Upper lobe of right lung (tissue), 1 donor: ENCODE measurements at places on chromosomes 6 and 20.

DNA sequence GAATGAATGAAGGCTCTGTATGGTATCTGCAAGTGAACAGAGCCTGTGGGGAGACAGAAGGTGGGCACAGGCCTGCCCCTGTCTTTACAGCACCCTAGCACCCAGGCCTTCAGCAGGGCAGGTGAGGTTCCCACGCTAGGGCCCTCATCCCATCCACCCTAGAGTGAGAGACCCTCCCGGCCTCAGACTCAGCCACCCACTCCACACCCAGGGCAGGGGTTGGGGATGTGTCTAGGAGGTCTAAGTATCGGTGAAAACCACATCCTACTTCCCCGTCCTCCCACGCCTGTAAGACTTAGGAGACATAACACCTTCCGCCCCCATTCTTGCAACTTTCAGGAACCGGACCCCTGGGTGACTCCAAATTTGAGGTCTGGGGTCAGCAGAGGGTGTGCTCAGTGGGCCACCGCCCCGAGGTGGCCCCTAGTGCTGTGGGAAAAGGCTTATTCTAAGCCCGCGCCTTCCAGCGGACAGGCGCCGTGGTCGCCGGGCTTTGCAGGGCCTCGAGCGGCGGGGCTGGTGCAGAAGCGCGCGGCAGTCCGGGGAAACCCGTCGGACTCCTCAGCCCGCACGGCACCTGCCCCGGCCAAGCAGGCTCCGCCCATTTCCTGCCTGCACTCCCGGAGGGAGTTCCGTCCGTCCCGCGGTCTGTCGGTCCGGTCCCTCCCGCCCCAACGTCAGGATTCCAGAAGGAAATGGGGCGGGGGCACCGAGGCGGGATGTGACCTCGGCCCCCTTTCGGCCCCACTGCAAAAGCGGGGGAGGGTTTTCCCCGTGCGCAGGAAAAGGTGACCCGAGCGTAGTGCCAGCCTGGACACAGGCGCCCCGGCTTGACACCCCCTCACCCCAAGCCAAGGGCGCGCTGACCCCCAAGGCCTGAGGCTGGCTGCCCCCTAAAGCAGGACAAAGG is 868 bp downstream of the SAMD10 start:
- H3K4me1 ChIP-seq, result peaks cover 32% of the 10 kb centered on the region
- H3K36me3 ChIP-seq, result peaks cover under 1% of the 10 kb centered on the region

- no peak overlapping the region for H3K27ac ChIP-seq
- H3K36me3 ChIP-seq, result no peaks in the 10 kb centered on the region
- peaks cover 22% of the 10 kb centered on the region for H3K4me1 ChIP-seq
- no peak for DNase-seq
These were observed 25.0 kb downstream of the TAB2 start for GRCh38 chr6:149342525-149342924.

DNA sequence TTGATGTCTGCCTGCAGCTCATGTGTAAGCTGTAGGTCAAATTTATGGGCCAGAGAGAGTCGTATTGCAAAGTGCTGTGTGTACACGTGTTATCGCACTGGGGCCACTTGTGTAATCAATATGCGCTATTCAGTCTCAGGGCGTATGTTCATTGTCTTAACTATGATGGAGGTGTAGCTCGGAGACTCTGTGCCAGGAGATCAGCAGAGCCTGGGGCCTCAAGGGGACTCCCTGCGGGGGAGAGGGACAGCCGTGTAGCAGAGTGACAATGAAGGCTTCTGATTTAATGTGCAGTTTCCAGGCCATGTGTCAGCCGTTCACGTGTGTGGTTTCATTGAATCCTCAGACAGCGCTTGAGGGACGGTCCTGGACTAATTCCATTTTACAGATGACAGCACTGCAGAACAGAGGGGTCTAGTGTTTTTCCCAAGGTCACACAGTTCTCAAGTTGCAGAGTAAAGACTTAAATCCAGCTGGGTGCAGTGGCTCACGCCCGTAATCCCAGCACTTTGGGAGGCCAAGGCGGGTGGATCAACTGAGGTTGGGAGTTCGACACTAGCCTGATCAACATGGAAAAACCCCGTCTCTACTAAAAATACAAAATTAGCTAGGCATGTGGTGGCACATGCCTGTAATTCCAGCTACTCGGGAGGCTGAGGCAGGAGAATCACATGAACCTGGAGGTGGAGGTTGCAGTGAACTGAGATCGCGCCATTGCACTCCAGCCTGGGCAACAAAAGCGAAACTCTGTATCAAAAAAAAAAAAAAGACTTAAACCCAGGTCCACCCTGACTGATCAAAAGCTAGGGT is 242.5 kb downstream of the PREX1 start:
- peaks cover 12% of the 10 kb centered on the region for H3K27me3 ChIP-seq
- no peaks in the 10 kb centered on the region for H3K4me1 ChIP-seq
- H3K36me3 ChIP-seq, result no peaks in the 10 kb centered on the region

- DNase-seq, result no peak
- H3K4me3 ChIP-seq, result peak overlapping the region; percentile 77
These were observed 858 bp upstream of the PTPRK start for GRCh38 chr6:128521282-128521632.

GRCh38 chr6:153538491-153538890 is 407.4 kb upstream of the RGS17 start:
- no peaks in the 10 kb centered on the region for H3K27me3 ChIP-seq
- no peak overlapping the region for H3K27ac ChIP-seq

GRCh38 chr6:81331526-81331925 is 421.0 kb downstream of the TENT5A start:
- H3K27me3 ChIP-seq, result no peaks in the 10 kb centered on the region
- no peak for DNase-seq
- no peak overlapping the region for H3K4me3 ChIP-seq
- H3K4me1 ChIP-seq, result no peaks in the 10 kb centered on the region
- H3K36me3 ChIP-seq, result no peaks in the 10 kb centered on the region

GRCh38 chr20:12434672-12435071 is 517.0 kb downstream of the BTBD3 start:
- no peak overlapping the region for H3K27ac ChIP-seq
- no peak for DNase-seq
- no peaks in the 10 kb centered on the region for H3K36me3 ChIP-seq
- H3K4me3 ChIP-seq, result no peak overlapping the region
- no peaks in the 10 kb centered on the region for H3K4me1 ChIP-seq

DNA sequence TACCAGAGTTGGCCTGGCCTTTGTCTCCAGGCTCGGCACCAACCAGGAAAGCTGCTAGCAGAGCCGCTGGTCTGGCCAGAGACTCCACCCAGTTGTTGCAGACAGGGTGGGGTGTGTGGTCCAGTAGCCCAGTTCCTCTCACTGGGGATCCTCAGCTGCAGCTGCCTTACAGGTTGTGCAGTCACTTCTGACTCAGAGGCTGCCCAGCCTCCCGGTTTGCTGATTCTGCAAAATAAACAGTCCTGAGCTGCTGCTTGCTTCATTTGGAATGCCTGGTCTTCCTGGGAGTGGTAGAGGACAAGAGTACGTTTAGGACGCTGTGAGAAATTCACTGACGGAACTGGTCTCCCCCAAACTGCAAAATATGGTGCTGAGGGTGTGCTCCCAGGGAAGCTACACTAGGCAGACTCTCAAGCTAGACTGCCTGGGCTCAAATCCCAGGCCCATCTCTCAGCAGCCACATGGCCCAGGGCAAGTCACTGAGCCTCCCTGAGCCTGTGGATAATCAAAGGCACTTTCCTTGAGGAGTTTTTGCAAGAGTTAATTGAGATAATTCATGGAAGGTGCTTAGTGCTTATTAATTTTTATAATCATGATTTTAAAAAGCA is 246.1 kb downstream of the TFAP2C start:
- no peak overlapping the region for H3K4me3 ChIP-seq
- no peaks in the 10 kb centered on the region for H3K27me3 ChIP-seq
- no peaks in the 10 kb centered on the region for H3K4me1 ChIP-seq
- no peak for DNase-seq
- no peaks in the 10 kb centered on the region for H3K36me3 ChIP-seq

DNA sequence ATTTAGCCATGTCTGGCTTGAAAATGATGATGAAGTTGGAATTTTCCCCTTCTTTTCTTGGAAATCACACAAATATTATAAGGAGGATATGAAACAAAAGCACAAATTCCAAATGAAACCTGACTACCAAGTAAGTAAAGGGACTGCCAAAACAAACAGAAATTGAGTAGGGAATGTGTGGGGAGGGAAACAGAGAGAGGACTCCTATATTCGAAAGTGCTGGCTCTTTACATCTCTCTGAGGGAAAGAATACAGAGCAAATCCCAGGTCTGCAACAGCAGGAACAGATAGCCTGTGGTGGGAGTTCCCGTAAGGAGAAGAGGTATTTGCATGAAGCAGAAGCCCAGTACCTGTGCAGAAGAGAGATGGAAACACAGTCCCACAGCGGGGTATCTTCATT is 583.7 kb downstream of the EPM2A start:
- no peak for DNase-seq
- no peak overlapping the region for H3K4me3 ChIP-seq
- no peaks in the 10 kb centered on the region for H3K4me1 ChIP-seq

- peaks cover 15% of the 10 kb centered on the region for H3K4me1 ChIP-seq
- DNase-seq, result no peak
- no peak overlapping the region for H3K27ac ChIP-seq
- no peak overlapping the region for H3K4me3 ChIP-seq
- no peaks in the 10 kb centered on the region for H3K36me3 ChIP-seq
These were observed 53.8 kb upstream of the SUPT3H start for GRCh38 chr6:45431317-45432065.

- H3K4me3 ChIP-seq, result peak overlapping the region; percentile 26
- H3K4me1 ChIP-seq, result no peaks in the 10 kb centered on the region
- no peak for DNase-seq
- no peak overlapping the region for H3K27ac ChIP-seq
- no peaks in the 10 kb centered on the region for H3K36me3 ChIP-seq
These were observed 1.2 kb downstream of the EYA2 start for GRCh38 chr20:46895906-46896242.

GRCh38 chr6:28531479-28532128 is 5.9 kb downstream of the GPX5 start:
- DNase-seq, result no peak
- H3K4me3 ChIP-seq, result no peak overlapping the region
- no peak overlapping the region for H3K27ac ChIP-seq
- H3K27me3 ChIP-seq, result peaks cover 21% of the 10 kb centered on the region

DNA sequence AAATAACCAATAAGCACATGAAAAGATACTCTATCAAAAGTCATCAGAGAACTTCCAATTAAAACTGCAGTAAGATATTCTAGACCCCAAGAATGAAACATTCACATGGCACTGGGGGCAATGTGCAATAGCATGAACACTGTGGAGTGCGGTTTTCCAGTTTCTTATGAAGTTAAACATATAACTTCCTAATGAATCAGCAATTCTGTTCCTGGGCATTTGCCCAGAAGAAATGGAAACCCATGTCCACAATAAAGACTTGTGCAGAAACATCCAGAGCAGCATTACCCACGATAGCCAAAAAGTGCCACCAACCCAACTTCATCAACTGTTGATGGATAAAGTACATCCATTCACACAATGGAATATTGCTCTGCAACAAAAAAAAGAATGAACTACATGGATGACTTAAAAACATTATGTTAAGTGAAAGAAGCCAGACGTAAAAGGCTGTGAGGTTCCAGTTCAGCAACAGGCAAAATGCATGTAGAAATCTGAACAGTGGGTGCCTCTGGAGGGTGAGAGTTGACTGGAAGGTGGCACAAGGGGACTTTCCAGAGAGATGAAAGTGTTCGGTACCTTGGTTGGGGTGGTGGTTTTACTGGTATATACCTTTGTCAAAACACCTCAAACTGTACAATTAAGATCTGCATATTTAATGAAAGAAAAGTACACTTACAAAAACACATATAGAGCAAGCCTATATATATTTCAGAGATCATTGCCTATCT is 207.2 kb upstream of the ECI2 start:
- H3K4me1 ChIP-seq, result no peaks in the 10 kb centered on the region
- no peak overlapping the region for H3K4me3 ChIP-seq
- H3K27ac ChIP-seq, result no peak overlapping the region
- DNase-seq, result no peak
- no peaks in the 10 kb centered on the region for H3K27me3 ChIP-seq

- H3K36me3 ChIP-seq, result no peaks in the 10 kb centered on the region
- H3K27me3 ChIP-seq, result no peaks in the 10 kb centered on the region
- H3K4me1 ChIP-seq, result peaks cover 9% of the 10 kb centered on the region
- peak within 1 kb of the TSS; percentile 59 for H3K4me3 ChIP-seq
- peak; percentile 86 for DNase-seq
- H3K27ac ChIP-seq, result peak within 1 kb of the TSS; percentile 65
These were observed at the start of gene DAAM2 for GRCh38 chr6:39791850-39792539. Gene DAAM2, plus strand, starts transcription at chr6:39792376. Its CDS starts 63,927 bp downstream, at chr6:39856303.

- peaks cover 4% of the 10 kb centered on the region for H3K4me1 ChIP-seq
- no peak for DNase-seq
- H3K4me3 ChIP-seq, result peak overlapping the region; percentile 30
These were observed 139.5 kb upstream of the BTBD3 start for GRCh38 chr20:11778206-11778570.

DNA sequence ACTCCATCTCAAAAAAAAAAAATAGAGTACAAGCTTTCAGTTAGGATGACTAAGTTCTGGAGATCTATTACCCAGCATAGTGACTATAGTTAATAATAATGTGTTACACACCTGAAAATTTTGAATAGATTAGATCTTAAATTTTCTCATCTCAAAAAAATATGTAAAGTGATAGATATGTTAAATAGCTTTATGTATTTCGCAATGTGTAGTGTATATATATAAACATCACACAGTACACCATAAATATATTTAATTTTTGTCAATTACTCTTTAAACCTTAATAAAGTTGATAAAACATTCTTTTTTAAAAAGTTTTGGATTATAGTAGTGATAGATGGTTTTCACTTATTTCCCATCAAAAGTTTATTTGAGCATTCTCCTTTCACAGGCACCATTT is 25.6 kb upstream of the LOC128125822 start:
- no peaks in the 10 kb centered on the region for H3K4me1 ChIP-seq
- no peak overlapping the region for H3K27ac ChIP-seq

DNA sequence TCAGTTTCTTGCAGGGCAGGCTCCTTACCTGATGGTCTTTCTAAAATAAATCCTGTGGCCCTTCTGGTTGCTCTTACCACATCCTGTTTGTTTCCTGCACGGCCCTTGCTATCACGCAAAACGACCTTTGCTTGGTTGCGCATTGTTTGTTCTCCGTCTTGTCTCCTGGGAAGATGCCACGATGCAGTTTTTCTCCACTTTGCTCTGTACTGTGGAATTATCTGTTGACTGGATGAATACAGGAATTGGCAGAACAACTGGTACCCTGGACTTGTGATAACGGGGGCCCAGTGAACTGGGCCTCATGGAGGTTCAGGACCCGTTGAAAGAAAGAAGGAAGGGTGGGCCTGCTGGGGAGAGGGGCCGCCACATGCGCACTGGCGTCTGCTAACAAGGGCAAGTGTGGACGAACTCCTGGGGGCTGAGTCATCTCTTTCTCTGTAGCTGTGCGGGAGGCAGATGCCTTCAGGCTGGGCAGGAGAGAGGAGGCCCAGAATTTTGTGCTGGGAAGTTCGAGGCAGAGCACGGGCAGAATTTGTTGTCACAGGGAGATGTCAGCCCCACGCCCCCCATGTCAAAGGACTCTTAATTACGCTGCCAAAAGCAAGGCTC is 139.9 kb downstream of the BMP7 start:
- H3K36me3 ChIP-seq, result no peaks in the 10 kb centered on the region
- peak; percentile 26 for DNase-seq
- H3K4me1 ChIP-seq, result no peaks in the 10 kb centered on the region

DNA sequence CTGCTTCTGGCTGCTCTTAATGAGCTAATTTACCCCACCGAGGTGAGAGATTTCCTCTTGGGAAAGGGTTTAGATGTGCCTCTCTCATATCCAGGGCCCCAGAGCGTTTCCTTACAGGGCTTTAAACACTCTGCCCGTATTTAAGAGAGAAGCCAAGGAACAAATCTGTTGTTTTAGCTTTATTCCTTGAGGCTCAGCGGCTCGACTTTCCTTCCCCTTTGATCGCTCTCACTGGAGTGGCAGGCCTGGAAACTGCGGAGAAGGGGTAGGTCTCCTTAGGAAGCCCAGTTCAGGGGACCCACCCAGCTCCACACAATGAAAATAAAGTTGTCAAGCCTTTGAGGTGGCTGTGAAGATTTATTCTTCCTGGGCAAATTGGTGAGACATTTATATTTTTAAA is 132.0 kb upstream of the JAG1 start:
- H3K27ac ChIP-seq, result no peak overlapping the region
- DNase-seq, result no peak
- H3K27me3 ChIP-seq, result no peaks in the 10 kb centered on the region
- no peak overlapping the region for H3K4me3 ChIP-seq
- H3K36me3 ChIP-seq, result no peaks in the 10 kb centered on the region
